ENCODE measurements at places on chromosomes 3 and 15.

GRCh38 chr3:126545544-126545943, 13.2 kb downstream of the C3orf22 start:
- DNase-seq = peak; percentile 12

DNA sequence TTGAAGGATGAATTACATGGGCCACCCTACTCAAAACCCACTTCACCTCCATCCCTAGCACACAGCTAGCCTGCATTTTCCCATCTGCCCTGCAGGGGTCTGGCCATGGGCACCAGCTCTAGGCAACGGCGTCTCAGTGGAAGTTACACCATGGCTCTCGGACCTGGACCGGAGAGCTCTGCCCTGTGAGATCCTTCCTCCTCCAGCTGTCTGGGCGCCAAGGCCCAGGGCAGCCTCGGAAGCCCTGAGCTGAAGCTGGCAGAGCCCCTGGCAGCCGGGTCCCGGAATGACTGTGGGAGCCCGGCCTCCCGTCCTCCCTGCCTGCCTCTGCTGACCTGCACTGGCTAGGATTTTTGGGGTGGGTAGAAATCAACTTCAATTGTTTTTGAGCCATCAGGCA, 98.9 kb downstream of the CHSY1 start:
- no peak for DNase-seq

DNA sequence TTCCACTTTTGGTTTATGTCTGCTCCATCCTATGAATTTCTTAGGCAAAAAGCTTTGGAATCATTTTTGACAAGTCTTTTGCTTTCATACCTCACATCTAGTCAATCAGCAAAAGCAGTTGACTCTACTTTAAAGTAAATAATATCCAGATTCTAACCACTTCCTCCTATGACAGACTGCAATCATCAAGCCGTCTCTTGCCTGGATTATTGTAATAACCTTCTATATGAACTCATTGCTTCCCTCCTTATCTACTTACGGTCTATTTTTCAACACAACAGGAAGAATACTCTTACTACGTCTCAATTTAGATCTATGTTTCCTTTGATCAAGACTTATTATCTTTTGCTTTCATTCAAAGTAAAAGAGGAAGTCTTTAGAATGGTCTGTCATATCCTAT, 20.7 kb downstream of the CLDN1 start:
- DNase-seq = no peak

GRCh38 chr15:80246425-80246894, 5.6 kb downstream of the CTXND1 start:
- DNase-seq = no peak

GRCh38 chr15:99315636-99316035, 64.4 kb downstream of the LRRC28 start:
- DNase-seq = no peak

GRCh38 chr15:40063563-40064011, 24.6 kb upstream of the SRP14 start:
- no peak for DNase-seq

DNA sequence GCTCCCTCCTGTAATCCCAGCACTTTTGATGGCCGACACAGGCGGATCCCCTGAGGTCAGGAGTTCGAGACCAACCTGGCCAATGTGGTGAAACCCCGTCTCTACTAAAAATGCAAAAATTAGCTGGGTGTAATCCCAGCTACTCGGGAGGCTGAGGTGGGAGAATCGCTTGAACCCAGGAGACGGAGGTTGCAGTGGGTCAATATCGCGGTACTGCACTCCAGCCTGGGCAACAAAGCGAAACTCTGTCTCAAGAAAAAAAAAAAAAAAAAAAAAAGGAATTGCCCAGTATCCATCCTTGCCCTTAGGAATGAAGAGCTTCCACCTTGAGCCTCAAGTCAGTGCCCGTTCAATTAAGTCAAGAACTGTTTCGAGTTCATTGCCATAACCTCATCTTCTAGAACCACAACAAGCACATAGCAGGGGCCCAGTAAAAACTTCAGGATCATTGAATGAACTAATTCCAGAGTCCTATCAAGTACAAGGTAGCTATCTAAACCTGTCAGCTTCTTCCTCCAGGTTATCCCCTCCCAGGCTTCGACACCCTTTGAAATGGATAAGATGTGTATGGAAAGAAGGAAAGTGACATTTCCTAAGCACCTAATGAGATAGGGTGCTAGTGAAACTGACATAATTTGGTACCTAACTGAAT, 826 bp downstream of the DBR1 start:
- DNase-seq = no peak

GRCh38 chr3:129021140-129021551, 20.0 kb downstream of the EFCC1 start:
- DNase-seq = no peak

DNA sequence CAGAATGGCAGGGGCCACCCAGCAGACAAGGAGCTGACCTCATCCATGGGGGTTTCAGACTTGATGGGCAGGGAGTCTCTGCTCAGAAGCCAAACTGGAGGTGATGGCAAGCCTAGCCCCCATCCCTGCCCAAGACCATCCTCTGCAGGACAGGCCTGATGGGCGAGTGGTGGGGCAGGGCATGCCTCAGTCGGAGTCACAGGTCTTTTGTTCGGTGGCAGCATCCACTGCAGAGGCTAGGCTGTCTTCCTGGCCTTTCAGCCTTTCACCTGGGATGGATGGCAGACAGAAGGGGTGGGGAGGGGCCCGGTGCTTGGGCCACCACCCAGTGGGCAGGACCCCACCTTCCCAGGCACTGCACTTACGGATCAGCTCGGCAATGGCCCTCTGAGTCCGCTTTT, 44.4 kb downstream of the PTH1R start:
- DNase-seq = no peak

GRCh38 chr3:64837986-64838735, 150.4 kb upstream of the ADAMTS9 start:
- DNase-seq = no peak
